ENCODE measurements at places on chromosomes 5 and 9. TPM values are rescaled to one million over a fixed set of nuclear protein-coding genes. Genes with fewer than 3 reads are reported as not detected.

- no peak overlapping the region for H3K4me3 ChIP-seq
- H3K27me3 ChIP-seq, result no peaks in the 10 kb centered on the region
- peak; percentile 84 for DNase-seq
- H3K4me1 ChIP-seq, result peaks cover 34% of the 10 kb centered on the region
These were observed 18.0 kb downstream of the MGAT1 start for GRCh38 chr5:180784497-180785097.

DNA sequence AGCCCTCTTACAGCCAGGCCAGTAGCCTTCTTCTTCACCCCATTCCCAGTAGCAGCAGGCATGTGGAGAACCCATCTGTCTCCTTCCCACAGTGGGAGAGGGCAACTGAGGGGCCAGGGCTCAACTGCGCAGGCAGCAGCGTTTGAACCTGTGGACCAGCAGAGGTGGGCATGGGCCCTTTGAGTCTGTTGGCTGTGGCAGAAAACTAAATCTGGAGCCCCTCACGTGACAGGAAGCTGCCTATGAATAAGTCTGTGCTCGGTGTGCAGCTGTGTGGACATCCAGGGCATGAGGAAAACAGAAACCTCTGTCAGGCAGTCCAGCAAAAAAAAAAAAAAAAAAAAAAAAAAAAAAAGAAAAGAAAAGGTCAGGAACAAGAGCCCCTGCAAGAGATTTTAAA is 189.2 kb upstream of the NR3C1 start:
- H3K36me3 ChIP-seq, result no peaks in the 10 kb centered on the region
- H3K4me1 ChIP-seq, result no peaks in the 10 kb centered on the region
- DNase-seq, result peak; percentile 45
- H3K27ac ChIP-seq, result no peak overlapping the region

DNA sequence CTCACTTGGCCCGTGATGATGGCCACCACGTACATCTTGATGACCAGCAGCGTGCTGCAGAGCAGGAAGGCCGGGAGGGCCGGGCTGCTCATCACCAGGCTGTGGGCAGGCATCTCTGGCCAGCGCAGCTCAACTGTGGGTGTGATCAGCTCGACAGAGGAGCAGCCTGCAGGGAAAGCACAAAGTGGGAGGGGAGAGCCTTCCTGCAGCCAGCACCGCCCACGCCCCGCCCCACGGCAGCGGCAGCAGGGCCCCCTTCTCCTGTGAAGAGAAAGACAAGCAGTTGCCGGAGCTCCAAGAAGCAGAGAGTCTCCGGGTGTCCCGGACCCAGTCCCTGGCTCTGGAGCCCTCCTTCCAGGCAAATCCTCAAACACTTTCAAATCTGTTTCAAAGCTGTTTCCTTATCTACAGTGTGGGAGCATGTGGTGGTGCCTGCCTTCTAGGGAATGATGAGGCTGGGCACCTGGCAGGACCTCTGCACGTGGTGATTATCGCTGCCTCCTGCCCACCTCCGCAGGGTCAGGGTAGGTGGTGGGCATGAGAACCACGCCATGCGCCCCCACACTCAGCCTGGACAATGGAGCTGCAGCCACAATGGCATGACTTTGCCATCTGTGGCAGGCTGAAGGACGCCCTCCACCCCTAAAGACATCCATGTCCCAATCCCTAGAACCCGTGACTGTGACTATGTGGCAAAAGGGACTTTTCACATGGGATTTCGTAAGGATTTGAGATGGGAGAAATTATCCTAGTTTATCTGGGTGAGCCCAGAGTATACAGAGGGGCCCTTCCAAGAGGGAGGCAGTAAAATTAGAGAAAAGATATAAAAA is at the start of gene PTGES:
TSS of gene PTGES (minus strand) at position 143 of the 830 bp plus-strand sequence. CDS start at position 113, 30 bp downstream.
- no peaks in the 10 kb centered on the region for H3K36me3 ChIP-seq
- peak within 1 kb of the TSS; percentile 30 for H3K27ac ChIP-seq

- H3K27me3 ChIP-seq, result no peaks in the 10 kb centered on the region
- no peak for DNase-seq
- no peak overlapping the region for H3K4me3 ChIP-seq
- H3K4me1 ChIP-seq, result no peaks in the 10 kb centered on the region
- no peaks in the 10 kb centered on the region for H3K36me3 ChIP-seq
- no peak overlapping the region for H3K27ac ChIP-seq
These were observed 18.6 kb upstream of the RICTOR start for GRCh38 chr5:39092581-39093351.

DNA sequence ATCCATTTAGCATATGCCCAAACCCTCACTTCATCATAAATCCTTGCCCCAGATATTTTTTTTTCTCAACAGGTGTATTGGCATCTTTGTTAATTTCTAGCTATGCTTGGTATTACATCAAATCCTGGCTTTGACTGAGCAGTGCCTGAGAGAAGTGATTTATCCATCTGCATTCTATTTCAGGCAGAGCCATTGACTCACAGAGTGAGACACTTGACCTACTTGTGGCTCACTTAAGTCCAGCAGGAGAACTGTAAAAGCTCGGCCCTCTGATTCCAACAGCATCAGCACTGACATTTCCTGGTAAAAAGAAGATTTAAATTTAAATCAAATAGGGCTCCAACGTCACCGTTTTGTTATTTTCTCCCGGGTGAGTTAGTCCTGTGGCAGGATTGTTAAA is 93.4 kb downstream of the PLK2 start:
- H3K27me3 ChIP-seq, result no peaks in the 10 kb centered on the region
- H3K4me1 ChIP-seq, result no peaks in the 10 kb centered on the region
- H3K27ac ChIP-seq, result no peak overlapping the region
- H3K36me3 ChIP-seq, result no peaks in the 10 kb centered on the region
- H3K4me3 ChIP-seq, result no peak overlapping the region
- peak; percentile 47 for DNase-seq

DNA sequence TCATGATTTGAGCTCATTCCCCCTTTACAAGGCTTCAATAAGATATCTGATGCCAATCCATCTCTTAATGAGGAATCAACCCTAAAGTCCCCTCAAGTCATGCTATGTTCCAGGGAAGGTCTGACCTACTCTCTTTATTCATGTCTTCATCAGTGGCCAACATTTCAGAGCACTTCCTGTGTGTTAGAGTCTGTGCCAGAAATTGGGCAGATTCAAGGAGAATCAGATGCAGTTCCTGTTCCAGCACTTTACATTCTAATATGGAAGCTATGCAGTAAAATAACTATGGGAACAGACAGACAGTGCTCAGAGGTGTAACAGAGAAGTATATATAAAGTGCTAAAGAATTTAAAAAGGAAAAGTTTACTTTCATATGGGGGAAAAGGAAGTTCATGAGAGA is 193.4 kb upstream of the NR4A3 start:
- H3K36me3 ChIP-seq, result no peaks in the 10 kb centered on the region
- no peak overlapping the region for H3K27ac ChIP-seq
- no peaks in the 10 kb centered on the region for H3K27me3 ChIP-seq
- no peak overlapping the region for H3K4me3 ChIP-seq
- H3K4me1 ChIP-seq, result no peaks in the 10 kb centered on the region

- no peaks in the 10 kb centered on the region for H3K36me3 ChIP-seq
- no peaks in the 10 kb centered on the region for H3K27me3 ChIP-seq
- peaks cover 12% of the 10 kb centered on the region for H3K4me1 ChIP-seq
- no peak for DNase-seq
These were observed 37.0 kb upstream of the RPS23 start for GRCh38 chr5:82314964-82315758.

DNA sequence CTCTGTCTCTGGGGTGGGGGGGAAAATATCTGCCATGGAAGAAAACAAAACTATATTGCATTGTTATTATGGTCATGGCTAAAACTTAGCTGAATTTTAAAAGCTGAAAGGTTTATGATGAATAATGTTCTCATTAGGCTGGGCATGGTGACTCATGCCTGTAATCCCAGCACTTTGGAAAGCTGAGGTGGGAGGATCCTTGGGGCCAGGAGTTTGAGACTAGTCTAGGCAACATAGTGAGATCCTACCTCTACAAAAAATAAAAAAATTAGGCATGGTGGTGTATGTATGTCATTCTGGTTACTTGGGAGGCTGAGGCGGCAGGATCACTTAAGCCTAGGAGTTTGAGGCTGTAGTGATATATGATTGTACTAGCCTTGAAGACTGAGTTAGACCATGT is 44.5 kb downstream of the IPO11 start:
- no peaks in the 10 kb centered on the region for H3K27me3 ChIP-seq
- H3K36me3 ChIP-seq, result no peaks in the 10 kb centered on the region
- no peak overlapping the region for H3K4me3 ChIP-seq
- no peak overlapping the region for H3K27ac ChIP-seq
- no peak for DNase-seq

Gene SLC1A3
- 46.9 TPM for total RNA-seq

Gene TLE1
- 24.8 TPM for total RNA-seq

Gene C5orf22
- 14.7 TPM for total RNA-seq

Gene LCN15
- total RNA-seq, result not detected

Gene SH3TC2
- total RNA-seq, result 1.4 TPM

Gene TMEM232
- 36.9 TPM for total RNA-seq

Gene HTR4
- not detected for total RNA-seq

Gene HAPLN1
- total RNA-seq, result 0.30 TPM
